ENCODE measurements at places on chromosomes 13 and 19.

GRCh38 chr19:33396701-33397535, 23.4 kb downstream of the CEBPG start:
- no peak for DNase-seq

DNA sequence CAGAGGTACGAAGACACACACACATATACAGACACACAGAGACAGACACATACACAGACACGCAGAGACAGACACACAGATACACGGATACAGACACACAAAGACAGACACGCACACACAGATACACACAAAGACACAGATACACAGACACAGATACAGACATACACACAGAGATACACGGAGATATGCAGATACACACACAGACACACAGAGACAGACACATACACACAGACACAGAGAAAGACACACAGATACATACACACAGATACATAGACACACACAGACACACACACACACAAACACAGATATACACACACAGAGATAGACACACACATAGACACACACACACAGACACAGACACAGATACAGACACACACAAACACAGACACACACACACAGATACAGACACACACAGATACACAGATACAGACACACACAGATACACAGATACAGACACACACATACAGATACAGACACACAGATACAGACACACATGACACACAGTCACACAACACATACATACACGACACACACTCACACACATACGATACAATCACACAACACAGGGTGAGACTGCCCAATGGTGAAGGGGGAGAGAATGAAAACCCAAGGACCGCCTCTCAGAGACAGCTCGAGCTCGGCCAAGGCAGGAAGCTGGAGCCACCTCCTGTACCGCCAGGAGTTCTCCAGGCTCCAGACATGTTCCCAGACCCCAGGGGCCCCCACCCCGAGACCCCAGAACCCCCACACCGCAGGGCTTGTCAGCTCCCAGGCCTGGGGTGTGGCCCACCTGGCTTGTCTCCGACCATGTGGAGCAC, 8.8 kb upstream of the CCER2 start:
- DNase-seq = no peak

- no peak for DNase-seq
Measured at GRCh38 chr13:87234981-87235380, 436.2 kb upstream of the SLITRK5 start.

GRCh38 chr13:106597186-106597585, 29.2 kb upstream of the ARGLU1 start:
- no peak for DNase-seq

DNA sequence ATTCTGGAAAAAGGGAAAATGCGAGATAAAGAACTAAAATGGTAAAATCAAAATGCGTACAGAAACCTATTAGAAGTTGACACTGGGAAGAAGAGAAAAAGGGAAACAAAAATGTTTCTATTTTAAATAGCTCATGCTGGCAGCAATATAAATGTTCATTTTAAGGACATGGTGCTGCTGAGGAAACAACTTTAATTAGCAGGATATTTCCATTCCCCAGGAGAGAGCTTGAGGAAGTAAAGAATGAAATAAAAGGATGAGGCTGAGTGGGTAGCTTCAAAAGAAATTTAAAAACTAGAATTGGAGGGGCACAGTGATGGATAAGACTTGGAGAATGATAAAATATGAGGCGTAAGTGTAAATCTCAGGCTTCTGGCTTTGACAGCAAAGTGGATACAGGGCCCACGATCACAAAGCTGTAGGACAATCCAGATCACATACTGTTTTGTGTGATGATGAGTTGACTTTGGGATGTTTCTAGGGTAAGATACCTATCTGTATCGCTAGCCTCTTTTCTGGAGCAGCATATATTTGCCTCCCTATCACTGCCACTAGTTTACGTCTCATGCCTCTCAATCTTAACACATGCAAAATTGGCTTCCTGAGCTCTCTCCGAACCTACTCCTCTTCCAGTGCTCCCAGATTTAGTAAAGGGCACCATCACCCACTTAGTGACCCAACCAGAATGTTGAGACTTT, 571.3 kb upstream of the MIR17HG start:
- no peak for DNase-seq

- DNase-seq = no peak
Measured at GRCh38 chr19:51485960-51486660, 7.8 kb downstream of the CEACAM18 start.

- DNase-seq = no peak
Measured at GRCh38 chr19:28396287-28396831, 816.6 kb downstream of the UQCRFS1 start.

DNA sequence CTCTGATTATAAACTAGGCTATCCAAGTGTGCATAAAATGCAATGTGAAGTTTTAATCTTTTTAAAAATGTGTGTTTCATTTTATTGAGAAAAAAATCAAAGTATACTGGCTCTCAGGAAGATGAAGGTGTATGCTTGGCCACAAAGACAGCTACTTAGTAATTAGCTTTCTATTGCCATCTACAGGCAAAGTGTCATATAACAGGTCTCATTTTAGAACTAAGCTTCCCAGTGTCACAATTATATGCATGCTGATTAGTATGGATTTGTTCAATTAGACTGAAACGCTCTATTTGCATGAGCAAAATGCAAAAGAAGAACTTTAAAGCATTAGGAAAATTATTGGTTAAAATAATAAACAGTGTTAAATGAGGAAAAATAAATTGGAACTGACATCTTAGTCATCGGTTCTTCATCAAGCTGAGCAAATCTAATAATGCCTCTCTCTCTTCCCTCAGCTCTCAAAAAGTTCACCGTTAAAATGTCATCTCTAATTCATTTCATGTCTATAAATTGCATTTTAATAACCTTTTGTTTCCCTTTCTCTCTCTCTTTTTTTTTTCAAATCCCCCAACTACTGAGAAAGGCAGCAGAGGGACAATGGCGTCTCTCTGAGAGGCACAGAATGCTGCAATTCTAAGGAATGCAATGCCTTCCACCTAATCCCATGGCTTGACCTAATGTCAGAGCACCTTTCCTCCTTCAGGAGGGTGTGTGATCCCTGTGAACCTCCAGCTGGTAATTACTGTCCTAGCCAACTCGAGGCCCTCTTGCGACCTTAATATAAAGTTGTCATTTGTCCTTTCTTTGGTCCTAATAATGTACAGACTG, 313.1 kb upstream of the MAB21L1 start:
- DNase-seq = no peak

DNA sequence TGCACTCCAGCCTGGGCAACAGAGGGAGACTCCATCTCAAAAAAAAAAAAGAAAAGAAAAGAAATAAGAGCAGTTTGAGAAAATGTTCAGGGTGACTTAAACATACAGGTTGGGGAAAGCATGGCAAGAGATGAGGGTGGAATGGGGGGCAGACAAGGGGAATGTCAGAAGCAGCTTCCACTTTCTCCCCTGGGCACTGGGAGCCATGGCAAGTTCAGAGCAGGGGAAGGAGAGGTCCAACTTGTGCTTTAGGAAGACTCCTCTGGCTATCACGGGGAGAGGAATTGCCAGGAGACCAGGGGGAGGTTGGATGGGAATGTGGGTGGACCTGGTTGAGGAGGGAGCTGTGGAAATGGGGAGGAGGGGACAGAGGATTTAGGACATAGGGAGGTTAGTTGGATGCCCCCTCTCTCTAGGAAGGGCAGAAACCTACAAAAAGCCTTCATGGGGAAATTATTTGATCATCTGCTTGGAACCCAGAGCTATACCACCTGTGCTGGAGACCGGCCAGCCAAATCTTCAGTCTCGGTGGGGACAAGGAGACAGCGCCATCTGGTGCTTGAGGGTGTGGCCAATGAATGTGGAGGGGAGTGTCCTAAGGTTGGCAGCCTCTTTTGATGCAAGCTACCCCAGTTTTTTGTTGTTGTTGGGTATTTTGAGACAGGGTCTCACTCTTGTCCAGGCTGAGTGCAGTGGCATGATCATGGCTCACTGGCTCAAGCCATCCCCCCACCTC, 7.3 kb upstream of the STRN4 start:
- peak; percentile 73 for DNase-seq

DNA sequence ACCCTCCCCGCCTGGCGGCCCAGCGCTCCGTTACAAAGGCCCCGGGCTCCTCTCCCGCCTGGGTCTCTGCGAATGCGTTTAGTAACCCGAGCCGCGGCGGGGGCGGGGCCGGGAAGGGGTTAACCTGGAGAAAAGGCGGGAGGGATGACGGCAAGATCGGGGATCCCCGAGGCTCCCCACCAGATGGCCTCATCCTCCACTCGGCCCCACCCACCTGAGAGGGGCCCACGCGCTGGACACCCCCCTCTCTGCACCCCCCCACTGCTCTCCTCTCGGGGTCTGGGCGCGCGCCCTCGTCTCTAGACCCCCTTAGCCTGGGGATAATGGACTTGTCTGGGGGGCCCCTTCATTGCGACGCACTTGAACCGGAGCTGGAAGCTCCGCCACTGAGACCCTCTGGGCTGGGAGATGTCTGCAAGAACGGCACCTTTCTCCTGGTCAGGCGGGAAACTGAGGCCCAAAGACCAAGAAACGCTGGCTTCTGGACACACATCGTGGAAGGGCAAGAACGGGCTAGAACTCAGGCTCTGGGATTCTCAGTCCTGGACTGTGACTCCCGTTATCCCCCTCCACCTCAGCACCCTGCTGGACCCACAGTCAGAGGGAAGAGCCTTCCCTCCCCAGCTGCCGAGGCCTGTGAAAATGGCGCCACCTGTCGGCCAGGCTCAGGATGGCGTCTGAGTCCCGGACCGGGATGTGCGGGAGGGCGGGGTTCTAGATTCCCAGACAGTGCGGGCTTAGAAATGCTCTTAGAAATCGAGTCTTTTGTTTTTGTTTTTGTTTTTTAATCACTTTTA, 2.9 kb upstream of the LTBP4 start:
- DNase-seq = peak; percentile 80

- DNase-seq = peak; percentile 66
Measured at GRCh38 chr19:55156202-55157063, 1.1 kb downstream of the TNNI3 start.

- DNase-seq = no peak
Measured at GRCh38 chr19:50693064-50693975, 26.3 kb downstream of the SHANK1 start.

GRCh38 chr19:4399812-4400134, 574 bp downstream of the SH3GL1 start:
- no peak for DNase-seq

DNA sequence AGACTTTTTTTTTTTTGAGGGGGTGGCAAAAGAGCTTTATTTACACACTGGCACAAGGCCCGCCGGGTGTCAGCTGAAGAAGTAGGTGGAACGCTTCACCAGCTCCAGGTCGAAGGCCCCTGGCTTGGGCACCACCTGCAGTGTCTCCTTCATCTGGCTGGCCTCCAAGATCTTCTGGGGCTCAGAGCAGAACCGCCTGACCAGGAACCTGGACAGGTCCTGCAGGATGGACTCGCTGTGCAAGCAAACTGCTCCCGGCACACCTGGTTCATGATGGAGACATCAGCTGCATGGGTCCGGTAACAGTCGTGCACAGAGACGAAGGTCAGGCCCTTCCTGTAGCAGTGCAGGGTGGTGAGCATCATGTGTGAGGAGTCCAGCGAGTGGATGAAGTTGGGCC, 4.4 kb upstream of the CYP4F2 start:
- DNase-seq = no peak

DNA sequence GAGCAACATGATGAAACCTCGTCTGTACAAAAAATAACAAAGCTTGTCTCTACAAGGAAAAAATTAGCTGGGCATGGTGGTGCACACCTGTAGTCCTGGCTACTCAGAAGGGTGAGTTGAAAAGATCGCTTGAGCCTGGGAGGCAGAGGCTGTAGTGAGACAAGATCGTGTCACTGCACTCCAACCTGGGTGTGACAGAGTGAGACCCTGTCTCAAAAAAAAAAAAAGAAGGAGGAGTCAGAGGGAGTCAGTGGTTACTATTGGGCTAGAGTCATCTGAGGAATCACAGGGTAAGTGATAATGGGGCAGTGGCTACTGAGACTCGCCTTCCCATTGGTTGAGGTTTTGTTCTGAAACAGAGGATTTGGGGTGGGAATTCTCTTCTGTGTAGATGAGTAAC, 1.9 kb upstream of the GPI start:
- DNase-seq = no peak

All from GM12891 (cell line).